ENCODE measurements at places on chromosomes 11 and 22. TPM values are rescaled to one million over a fixed set of nuclear protein-coding genes. Genes with fewer than 3 reads are reported as not detected.

DNA sequence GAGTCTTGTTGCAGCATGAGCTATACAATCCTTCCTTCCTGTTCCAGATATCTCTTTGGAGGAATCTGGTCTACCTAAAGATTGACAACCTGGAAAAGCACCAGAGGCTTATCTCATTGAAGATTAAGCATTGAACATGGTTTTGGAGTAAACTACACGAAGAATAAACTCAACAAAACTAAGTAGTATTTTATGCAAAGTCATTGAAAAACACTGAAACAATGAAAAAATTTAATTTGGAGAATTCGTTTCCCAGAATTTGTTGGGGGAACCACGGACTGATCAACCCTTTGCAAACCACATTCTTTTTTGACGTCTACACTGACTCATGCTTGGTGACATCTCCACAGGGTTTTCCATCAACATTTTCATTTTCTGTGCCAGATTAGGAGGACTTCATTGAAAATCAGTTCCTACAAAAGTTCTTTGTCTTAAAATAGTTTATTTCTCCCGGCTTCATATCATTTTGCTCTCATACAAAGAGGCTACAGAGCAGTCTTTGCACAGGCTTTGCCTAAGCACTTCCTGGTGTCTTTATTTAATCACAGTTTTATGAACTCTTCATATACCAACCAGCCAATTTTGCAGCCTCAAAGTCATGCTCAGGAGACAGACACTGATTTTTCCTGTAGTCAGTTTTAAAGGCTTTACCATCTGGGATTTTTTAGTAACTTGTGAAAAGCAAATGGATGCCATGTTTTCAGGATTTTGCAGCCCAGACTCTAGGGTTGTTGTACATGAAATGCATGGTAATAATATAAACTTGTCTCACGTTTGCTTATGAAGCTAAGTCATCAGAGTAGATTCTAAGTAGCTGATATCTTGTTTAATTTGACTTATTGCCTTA is 186.3 kb downstream of the C11orf91 start:
- H3K4me1 ChIP-seq = no peaks in the 10 kb centered on the region
- no peaks in the 10 kb centered on the region for H3K36me3 ChIP-seq

- H3K4me3 ChIP-seq = no peak overlapping the region
- no peaks in the 10 kb centered on the region for H3K4me1 ChIP-seq
- DNase-seq = no peak
- H3K36me3 ChIP-seq = no peaks in the 10 kb centered on the region
- no peaks in the 10 kb centered on the region for H3K27me3 ChIP-seq
Observed at GRCh38 chr11:39960206-39960605, 1499.2 kb downstream of the LRRC4C start.

Gene LRRC75B
- polyA plus RNA-seq = 23.4 TPM

GRCh38 chr11:70882716-70883085 is 369.7 kb downstream of the SHANK2 start:
- H3K4me3 ChIP-seq = no peak overlapping the region
- DNase-seq = peak; percentile 46
- no peaks in the 10 kb centered on the region for H3K4me1 ChIP-seq
- H3K27me3 ChIP-seq = no peaks in the 10 kb centered on the region

- no peak for DNase-seq
- H3K4me1 ChIP-seq = no peaks in the 10 kb centered on the region
- no peak overlapping the region for H3K27ac ChIP-seq
- H3K4me3 ChIP-seq = no peak overlapping the region
- H3K36me3 ChIP-seq = no peaks in the 10 kb centered on the region
- H3K27me3 ChIP-seq = no peaks in the 10 kb centered on the region
Observed at GRCh38 chr11:17780668-17781067, 46.1 kb downstream of the KCNC1 start.

Gene FOLR3
- 65.0 TPM for polyA plus RNA-seq

Gene SCGB1D2
- polyA plus RNA-seq = 5.6 TPM
